Naive B cell (primary cell): ENCODE measurements at places on chromosomes 2 and 18. TPM values are rescaled to one million over a fixed set of nuclear protein-coding genes. Genes with fewer than 3 reads are reported as not detected.

- DNase-seq: no peak
- H3K27ac ChIP-seq: no peak overlapping the region
- peak overlapping the region; percentile 83 for H3K4me3 ChIP-seq
- no peaks in the 10 kb centered on the region for H3K36me3 ChIP-seq
- H3K27me3 ChIP-seq: peaks cover 45% of the 10 kb centered on the region
Observed at GRCh38 chr2:72920318-72921087, 3.2 kb downstream of the EMX1 start.

- H3K4me1 ChIP-seq: peaks cover 8% of the 10 kb centered on the region
- peak within 1 kb of the TSS; percentile 94 for H3K4me3 ChIP-seq
- no peak for DNase-seq
- peak within 1 kb of the TSS; percentile 74 for H3K27ac ChIP-seq
- H3K36me3 ChIP-seq: no peaks in the 10 kb centered on the region
- peaks cover 44% of the 10 kb centered on the region for H3K27me3 ChIP-seq
Observed at GRCh38 chr2:240435457-240435947, at the start of gene GPC1. TSS of gene GPC1 (plus strand) at chr2:240435663. CDS start at chr2:240435919, 256 bp downstream.

DNA sequence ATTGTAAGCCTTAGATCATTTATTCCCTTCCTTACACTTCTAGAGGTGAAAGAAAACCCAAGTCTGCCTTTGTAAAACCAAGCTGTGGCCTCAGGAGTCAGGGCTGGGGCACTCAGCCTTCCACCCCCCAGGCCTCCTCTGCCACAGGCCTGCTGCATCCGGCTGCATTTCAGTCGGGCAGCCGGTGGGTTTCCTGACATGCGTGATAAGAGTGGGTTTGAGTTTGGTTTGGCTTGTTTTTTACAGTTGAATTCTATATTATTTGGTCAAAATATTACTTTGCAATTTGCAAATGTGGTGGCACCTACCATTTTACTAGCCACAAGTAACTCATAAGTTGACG, 42.4 kb downstream of the ADI1 start:
- peaks cover 27% of the 10 kb centered on the region for H3K36me3 ChIP-seq
- H3K27me3 ChIP-seq: no peaks in the 10 kb centered on the region
- no peak for DNase-seq
- no peak overlapping the region for H3K27ac ChIP-seq
- H3K4me3 ChIP-seq: no peak overlapping the region

DNA sequence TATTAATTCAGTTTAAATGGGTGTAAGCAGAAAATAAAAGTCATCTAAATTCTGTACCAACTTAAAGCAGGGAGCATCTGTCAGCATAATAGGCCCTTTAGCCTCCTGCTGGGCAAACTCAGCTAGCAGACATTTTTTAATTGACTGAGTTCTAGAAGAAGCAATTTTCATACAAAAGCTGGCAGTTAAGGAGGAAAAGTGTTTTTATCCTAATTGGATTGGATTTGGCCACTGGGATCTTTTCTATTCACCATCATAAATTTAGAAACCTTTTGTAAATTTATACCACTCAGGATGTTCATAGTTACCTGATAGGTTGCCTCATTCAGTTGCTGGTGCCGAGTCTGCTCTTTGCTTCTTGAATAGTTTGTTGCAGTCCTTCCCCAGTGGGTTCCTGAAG, 262.7 kb upstream of the FSIP2 start:
- DNase-seq: no peak
- H3K4me1 ChIP-seq: no peaks in the 10 kb centered on the region
- no peak overlapping the region for H3K4me3 ChIP-seq
- H3K36me3 ChIP-seq: no peaks in the 10 kb centered on the region
- H3K27me3 ChIP-seq: no peaks in the 10 kb centered on the region

GRCh38 chr2:71389384-71390072, 57.9 kb downstream of the ZNF638 start:
- H3K27me3 ChIP-seq: no peaks in the 10 kb centered on the region
- no peak for DNase-seq
- H3K4me1 ChIP-seq: no peaks in the 10 kb centered on the region
- no peak overlapping the region for H3K27ac ChIP-seq
- H3K36me3 ChIP-seq: peaks cover 50% of the 10 kb centered on the region

- H3K4me3 ChIP-seq: no peak overlapping the region
- peaks cover 24% of the 10 kb centered on the region for H3K36me3 ChIP-seq
- peaks cover 34% of the 10 kb centered on the region for H3K4me1 ChIP-seq
- no peaks in the 10 kb centered on the region for H3K27me3 ChIP-seq
Observed at GRCh38 chr18:13513481-13513880, 212.9 kb downstream of the FAM210A start.

The FHOD3 gene
- not detected for polyA plus RNA-seq

The ANKRD62 gene
- not detected for polyA plus RNA-seq

The KCNF1 gene
- polyA plus RNA-seq: not detected
